ENCODE measurements at places on chromosomes 7 and 10.

DNA sequence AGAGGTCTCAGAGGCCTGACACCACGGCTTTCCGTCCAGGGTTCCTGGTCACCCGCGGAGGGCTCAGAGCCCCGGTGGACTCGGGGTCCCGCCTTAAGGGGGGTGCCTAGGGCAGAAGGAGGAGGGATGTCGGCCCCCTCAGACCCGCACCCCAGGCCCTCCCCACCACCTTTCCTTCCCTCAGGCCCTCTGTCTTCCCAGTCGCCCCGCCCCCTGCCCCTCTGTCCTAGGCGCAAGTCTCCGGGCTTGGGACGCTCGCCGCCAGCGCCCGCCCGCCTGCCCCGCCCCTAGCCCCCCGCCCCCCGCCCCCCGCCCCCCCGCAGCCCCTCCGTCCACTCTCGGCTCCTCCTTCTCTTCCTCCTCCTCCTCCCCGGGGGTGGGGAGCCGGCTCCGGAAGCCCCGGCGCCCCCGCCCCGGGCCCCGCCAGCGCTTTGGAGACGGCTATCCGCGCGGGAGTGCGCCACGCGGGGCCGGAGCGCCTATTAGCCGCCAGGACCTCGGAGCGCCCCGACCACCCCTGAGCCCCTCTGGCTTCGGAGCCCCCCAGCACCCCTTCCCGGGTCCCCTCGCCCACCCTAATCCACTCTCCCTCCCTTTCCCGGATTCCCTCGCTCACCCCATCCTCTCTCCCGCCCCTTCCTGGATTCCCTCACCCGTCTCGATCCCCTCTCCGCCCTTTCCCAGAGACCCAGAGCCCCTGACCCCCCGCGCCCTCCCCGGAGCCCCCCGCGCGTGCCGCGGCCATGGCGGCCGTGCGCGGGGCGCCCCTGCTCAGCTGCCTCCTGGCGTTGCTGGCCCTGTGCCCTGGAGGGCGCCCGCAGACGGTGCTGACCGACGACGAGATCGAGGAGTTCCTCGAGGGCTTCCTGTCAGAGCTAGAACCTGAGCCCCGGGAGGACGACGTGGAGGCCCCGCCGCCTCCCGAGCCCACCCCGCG, at the start of gene AEBP1:
Gene AEBP1 (plus strand): TSS at position 423 of the 937 bp plus-strand sequence. CDS start 321 bp downstream, at position 744.
- peak; percentile 77 for DNase-seq

- DNase-seq = no peak
Observed at GRCh38 chr7:41900532-41900931, 197.6 kb upstream of the INHBA start.

GRCh38 chr7:44486001-44486400, 4.5 kb downstream of the NUDCD3 start:
- no peak for DNase-seq

- no peak for DNase-seq
Observed at GRCh38 chr10:83678850-83679249, 460.5 kb upstream of the GHITM start.

- DNase-seq = peak; percentile 31
Observed at GRCh38 chr7:19106241-19107080, 11.0 kb downstream of the TWIST1 start.

DNA sequence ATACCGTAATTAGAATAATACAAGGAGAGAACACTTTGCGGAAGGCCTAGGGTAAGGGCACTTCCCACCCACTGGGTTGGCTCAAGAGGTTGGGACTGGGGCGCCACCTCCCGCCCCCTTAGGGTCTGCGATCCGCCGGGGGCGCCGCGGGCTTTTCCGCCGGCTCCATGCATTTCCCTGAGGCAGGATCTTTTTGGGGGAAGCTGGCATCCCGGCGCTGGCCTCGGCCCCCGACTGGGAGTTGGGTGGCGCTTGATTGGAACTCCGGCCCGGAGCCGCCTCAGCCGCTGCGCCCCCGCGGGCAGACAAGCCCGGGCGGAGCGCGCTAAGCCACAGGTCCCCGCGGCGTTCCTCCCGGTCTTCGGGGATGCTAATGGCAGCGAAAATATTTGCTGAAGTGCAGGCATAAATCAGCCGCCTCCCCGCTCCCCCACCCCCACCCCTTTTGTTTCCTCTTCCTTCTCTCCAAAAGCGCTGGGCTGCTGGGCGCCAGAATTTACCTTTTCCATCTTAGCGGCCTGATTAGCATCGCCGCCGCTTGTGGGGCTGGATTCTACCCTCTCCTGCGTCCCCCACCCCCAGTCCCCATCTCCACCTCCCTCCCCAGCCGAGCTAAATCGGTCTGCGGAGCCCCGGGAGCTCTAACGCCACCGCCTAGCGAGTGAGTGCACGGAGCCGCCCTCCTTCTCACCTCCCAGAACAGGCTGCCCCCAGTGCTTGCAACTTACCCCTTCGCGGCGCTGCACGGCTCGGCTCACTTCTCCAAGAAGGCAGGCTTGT, 5.1 kb downstream of the UNC5B start:
- peak; percentile 46 for DNase-seq

DNA sequence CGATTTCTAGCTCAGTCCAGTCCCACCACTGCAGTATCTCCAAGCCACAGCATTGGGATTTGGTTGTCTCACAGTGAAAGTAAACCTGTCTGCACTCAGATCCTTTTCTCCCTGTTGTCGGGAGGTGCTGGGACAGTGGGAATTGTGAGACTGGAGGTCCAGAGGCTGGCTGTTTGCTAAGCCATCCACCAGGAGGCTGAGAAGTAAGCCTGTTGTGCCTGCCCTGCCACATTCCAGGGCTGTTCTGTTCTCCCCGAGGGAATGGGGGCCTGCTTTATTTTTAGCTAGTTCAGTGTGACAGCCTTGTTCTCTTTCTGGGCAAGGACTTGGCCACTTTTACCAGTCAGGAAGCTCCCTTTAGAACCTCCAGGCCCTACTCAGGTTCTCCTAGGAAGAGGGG, 54.9 kb downstream of the HK1 start:
- DNase-seq = no peak

DNA sequence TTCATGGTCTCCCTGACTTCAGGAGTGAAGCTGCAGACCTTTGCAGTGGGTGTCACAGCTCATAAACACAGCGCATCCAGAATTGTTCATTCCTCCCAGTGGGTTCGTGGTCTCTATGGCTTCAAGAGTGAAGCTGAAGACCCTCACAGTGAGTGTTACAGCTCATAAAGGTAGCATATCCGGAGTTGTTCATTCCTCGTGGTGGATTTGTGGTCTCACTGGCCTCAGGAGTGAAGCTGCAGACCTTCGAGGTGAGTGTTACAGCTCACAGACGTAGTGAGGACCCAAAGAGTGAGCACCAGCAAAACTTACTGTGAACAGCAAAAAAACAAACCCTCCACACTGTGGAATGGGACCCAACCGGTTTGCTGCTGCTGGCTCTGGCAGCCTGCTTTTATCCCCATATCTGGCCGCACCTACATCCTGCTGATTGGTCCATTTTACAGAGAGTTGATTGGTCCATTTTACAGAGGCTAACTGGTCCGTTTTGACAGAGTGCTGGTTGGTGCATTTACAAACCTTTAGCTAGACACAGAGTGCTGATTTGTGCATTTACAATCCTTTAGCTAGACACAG, 308.8 kb downstream of the PTPRN2 start:
- DNase-seq = no peak

DNA sequence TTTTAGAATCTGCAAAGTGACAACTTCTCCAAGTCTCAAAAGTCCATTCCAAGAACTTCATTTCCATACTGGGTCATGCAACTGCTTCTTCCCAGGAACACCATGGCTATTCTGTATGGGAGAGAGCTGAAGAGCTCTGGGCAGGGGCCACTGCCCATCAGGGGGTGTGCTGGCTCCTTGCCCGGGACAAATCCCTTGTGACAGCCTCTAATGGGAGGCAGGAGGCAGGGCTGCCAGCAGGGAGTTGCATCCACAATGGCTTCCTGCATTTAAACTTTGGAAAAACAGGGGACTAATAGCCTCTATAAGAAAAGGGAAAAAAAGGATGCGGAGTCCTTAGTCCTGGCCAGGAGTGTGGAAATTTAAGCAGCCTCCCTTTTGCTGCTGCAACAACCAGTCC, 18.4 kb upstream of the FRMD4A start:
- DNase-seq = peak; percentile 58

GRCh38 chr10:111122127-111122526, 45.3 kb downstream of the ADRA2A start:
- DNase-seq = no peak

DNA sequence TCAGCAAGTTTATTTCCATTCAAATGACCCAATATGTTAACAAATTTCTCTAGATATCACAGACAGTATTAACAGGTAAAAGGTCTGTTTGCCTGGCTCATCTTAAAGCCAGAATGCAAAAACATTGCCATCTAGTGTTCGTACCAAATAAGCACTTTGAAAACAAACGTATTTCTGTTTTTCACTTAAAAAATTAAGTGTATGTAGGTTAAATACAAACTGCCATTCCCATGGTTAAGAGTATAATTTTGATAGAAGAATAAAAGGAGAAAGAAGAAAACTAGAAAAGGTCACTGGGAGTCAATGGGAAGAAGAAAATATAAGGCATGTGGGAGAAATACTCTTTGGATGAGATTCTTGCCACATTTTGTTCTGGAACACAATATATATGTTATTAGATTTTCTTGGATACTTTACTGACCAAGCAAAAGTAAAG, 51.0 kb downstream of the ORC5 start:
- DNase-seq = peak; percentile 51

DNA sequence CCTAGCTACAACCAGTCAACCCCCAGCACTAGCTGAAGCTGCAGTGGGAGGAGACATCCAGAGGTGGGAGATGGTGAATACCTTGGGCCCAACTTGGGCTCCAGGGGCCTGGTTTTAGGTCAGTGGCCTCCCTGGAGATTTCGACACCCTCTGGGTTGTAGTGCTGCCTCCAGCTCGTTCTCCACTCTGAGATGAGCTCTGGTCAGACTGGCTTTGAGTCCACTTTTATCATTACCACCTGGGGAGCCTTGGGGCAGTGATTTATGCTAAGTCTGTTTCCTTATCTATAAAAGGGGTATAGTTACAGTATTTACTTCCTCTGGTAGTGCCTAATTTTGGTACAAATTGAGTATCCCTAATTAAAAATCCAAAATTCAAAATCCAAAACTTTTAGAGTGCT, 22.8 kb downstream of the PPIA start:
- DNase-seq = no peak

DNA sequence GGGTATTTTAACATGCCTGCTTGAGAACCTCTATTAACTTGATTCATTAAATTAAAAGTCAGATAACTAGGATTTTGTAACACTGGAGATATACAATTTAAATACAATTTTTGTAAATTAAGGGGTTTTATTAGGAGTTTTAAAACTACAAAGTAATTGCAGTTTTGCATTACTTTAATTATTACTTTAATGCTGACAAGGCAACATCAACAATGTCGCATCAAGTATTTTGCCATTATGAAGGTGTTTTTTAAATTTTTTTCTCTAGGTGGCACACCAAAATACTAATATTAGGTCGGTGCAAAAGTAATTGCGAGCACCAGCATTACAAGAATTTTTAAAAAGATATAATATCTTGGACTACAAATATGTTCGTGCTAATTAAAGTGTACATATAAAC, 513.4 kb downstream of the ANKRD7 start:
- no peak for DNase-seq

DNA sequence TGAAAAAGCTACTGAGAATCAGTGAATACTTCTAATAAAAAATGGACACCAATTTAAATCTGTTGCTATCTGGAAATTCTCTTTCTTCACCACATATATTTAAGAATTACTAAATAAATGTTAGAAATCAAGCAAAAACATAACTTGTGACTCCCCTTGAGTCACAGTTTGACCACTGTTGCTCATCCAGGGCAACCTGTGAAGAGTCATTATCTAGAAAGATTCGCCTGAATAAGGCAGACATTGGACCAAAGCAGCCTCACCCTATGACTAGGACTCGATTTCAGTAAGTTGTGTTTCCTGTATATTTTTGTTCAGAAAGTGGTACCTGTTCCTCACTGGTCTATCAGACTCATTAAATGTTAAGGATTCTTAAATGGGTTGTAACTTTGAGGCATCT, 572.4 kb downstream of the ATRNL1 start:
- DNase-seq = no peak

DNA sequence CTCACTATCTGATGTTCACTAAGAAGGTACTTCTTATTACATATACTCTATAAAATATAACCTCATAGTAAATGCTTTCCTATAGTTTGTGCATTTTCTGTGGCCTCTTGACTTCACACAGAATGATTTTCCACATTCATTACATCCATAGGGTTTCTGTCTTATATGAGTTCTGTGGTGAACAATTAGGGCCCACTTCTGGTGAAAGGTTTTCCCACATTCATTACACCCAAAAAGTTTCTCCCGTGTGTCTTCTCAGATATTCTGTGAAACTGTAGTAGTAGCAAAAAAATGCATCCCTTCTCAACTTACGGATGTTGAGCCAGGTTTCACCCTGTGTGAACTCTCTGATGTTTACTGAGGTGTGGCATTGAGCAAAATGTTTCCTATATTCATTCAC, 119.3 kb downstream of the ZNF33B start:
- no peak for DNase-seq

GRCh38 chr7:129777993-129778769, 166.7 kb downstream of the NRF1 start:
- DNase-seq = no peak

GRCh38 chr7:138565451-138566114, 105.5 kb downstream of the TRIM24 start:
- no peak for DNase-seq

DNA sequence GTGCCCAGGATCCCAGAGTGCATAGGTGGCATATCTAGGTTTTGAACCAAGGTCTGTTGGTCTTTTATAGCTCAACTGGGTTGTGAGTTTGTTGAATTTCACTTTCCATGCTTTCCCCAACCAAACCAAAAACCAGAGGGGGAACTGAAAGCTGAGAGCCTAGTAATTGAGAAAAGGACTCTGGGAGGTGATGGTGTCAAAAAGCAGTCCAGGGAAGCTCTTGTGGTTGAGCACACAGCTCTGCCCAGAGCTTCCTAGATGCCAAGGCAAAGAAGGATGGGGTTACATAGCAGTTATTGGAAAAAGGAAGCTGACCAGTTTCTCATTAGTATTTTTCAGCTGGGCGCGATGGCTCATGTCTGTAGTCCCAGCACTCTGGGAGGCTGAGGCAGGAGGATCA, 9.9 kb downstream of the POR start:
- no peak for DNase-seq

- peak; percentile 31 for DNase-seq
Observed at GRCh38 chr7:138608275-138608674, 92.9 kb downstream of the SVOPL start.

GRCh38 chr7:49762666-49763065, 10.8 kb upstream of the VWC2 start:
- no peak for DNase-seq

GRCh38 chr7:70416347-70416985, 715.5 kb upstream of the GALNT17 start:
- DNase-seq = peak; percentile 89

DNA sequence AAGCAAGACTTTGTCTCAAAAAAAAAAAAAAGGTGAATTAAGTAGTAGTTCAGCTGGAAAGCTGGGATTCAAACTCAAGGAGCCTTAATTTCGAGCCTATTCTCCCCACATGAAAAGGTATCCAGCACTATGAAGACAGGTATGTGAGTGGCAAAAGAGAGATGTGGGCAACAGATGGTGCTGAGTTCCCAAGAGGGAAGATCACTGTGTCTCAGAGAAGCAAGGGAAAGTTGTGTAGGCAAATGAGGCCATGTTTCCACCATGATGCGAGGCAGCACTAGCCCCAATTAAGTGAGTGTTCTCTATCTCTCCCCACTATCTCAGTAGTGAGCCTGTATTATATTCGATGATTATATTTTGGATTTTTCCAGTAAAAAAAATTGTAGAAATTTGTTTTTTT, 19.8 kb upstream of the ST7 start:
- DNase-seq = no peak

- no peak for DNase-seq
Observed at GRCh38 chr7:141920281-141920680, 4.1 kb downstream of the OR9A4 start.

Data from NCI-H82 (cell line).